ENCODE measurements at places on chromosomes 2 and 18. TPM values are rescaled to one million over a fixed set of nuclear protein-coding genes. Genes with fewer than 3 reads are reported as not detected.

FOXI3 gene
- 0.07 TPM for polyA plus RNA-seq

C2orf81 gene
- 4.4 TPM for polyA plus RNA-seq

MC5R gene
- 0.16 TPM for polyA plus RNA-seq

ADD2 gene
- 6.8 TPM for polyA plus RNA-seq

MSH6 gene
- polyA plus RNA-seq, result 75.7 TPM

NT5DC4 gene
- not detected for polyA plus RNA-seq

- peak; percentile 80 for DNase-seq
Observed at GRCh38 chr2:147910990-147911473, 66.2 kb downstream of the ACVR2A start.

DNA sequence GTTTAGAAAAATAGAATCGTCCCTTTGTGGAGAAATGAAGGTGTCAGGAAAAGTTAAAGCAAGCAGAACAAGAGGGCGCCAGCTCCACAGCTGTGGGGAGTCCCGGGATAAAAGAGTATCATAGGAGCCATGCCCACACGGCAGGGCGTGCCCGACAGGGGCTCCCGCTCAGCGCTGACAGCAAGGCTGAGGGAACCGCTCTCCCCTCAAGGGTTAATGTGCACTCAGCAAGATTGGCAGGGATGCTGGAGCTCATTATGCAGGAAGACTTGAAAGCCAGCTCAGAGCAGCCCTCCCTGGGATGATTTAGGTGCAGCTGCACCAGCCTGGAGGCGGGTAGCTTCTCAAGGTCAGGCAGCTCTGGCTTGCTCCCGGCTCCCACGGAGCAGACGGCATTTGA is 500.2 kb downstream of the EIPR1 start:
- DNase-seq, result no peak

DNA sequence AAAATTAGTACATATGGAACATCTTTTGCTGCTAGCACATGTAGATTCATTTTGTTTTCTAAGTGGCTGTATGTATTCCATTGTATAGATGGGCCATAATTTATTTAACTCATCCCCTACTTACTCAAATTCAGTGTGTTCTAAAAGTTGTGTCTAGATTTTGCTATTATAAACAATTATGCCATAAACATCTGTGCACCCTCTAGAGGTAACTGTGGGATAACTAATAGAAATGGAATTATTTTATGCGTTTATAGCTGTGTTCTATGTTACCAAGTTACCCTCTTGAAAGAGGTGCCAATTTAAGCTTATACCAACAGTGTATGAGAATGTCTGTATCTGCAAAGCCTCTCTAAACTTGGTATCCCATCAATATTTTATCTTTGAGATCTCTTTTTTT is 100.4 kb downstream of the MMADHC start:
- DNase-seq, result no peak

DNA sequence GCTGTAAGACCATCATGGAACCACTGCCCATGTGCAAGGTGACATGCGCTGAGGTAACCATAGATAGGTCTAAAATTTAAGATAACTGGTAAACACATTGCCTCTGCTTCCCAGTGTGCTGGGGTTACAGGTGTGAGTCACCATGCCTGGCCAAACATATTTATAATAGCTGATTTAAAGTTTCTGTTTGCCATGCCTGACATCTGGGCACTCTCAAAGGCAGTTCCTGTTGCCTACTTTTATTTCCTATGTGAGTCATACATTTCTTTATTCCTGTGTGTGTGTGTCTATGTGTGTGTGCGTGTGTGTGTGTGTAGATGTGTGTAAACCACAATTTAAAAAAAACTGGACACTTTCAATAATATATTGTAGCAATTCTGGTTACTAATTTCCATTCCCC is 415.2 kb upstream of the NETO1 start:
- DNase-seq, result no peak

DNA sequence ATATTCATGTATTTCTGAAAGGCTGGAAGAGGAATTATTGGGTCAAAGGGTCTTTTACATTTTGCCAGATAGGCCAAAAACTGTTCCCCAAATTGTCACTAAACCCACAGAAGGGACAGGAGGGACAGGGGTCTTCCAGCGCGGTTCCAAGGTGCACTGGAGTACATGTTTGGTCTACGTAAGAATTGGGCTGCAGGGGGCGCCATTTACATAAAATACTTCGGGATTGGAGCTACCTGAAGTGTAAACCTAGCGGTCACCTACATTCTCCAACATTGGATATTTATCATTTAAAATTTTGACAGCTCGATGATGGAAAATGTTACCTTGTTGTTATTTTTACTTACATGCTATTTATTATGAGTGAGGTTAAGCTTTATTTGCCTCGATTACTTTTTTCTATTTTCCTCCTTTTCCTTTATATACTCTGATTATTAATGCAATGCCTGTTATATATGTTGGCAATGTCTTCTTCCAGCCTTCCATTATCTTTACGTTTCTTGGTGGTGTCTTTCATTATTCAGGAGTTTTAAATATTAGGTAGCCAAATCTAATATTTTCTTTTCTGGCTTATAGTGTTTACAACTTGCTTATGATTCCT is 43.0 kb upstream of the RAB6C start:
- no peak for DNase-seq

GRCh38 chr2:241775223-241776177 is 1.1 kb upstream of the GAL3ST2 start:
- no peak for DNase-seq

- no peak for DNase-seq
Observed at GRCh38 chr2:25341753-25342371, at the start of gene DNMT3A. TSS of gene DNMT3A (minus strand) at chr2:25341925. CDS start at chr2:25313984, 27,941 bp downstream.

- DNase-seq, result no peak
Observed at GRCh38 chr2:136305517-136306192, 187.7 kb upstream of the CXCR4 start.

- DNase-seq, result no peak
Observed at GRCh38 chr2:133424876-133425275, 143.4 kb downstream of the NCKAP5 start.

All from left lung (tissue), 14 donors.